Calu3 (cell line): ENCODE measurements at places on chromosomes 1 and 21.

DNA sequence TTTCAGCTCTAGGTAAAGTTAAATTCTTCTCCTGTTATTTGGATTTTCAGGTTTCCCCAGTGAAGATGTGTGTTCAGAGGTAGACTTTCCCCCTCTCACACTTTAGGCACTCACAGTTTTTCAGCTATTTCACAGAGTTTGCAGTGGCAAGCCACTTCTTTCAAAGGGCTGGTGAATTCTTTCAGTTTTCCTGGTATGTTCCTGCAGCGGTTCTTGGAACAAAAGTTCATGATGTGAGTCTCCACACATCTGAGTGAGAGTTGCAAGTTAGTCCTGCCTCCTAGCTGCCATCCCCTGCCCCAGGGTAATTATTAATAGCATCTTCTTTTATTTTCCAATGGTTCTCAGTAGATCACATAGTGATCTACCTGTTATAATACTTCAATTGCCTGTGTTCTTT is 27.3 kb upstream of the CD84 start:
- DNase-seq, result no peak

DNA sequence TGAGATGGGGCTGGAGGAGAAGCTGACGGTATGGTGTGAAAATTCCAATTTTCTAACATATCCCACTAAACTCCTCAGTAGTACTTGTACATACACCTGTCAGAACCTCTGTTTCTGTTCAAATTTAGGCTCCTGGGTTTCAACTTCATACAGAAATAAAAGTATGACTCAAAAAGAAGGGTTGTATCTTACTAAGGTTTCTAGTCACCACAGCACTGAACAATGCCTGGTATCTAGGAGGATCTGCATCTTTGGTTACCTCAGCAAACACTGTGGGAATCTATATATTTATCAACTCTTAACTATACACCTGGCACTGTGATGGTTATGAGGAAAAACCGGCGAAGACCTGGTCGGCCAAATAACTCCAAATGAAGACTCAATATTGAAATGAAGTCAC is 13.8 kb downstream of the RBM34 start:
- DNase-seq, result no peak

DNA sequence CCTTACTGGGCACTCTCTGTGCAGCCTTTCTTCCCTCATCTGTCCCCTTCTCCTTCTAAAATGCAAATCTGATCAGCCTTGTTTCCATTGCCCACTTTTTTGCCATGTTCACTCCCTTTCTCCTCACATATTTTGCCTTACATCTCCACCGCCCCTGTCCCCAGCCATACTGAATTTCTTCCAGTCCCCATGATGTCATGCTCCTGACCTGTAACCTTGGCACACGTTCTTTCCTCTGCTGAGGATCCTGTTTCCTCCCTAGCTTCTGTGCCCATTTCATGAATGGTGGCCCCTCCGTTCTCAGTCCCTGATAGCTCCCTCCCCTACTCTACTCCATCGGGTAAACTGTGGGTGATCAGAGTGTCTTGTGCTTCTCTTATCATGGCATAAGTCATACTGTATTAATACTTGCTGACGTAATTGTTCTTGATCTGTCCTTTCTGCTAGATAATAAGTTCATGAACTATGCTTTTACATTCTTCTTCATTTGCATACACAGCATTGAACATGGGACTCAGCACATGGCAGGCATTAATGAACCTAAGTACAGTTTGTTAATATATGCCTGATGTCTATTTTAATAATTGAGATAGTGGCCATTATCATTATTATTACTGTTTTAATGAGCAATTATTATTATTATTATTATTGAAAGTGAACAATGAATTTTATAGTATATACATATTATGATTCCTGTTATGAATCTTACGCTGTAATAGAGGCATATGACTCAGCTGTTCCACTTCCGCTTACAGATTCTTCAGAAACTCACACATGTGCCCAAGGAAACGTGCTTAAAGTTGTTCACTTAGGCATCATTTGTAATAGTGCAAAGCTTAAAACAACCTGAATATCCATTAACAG is 28.5 kb downstream of the MAP3K21 start:
- DNase-seq, result no peak

DNA sequence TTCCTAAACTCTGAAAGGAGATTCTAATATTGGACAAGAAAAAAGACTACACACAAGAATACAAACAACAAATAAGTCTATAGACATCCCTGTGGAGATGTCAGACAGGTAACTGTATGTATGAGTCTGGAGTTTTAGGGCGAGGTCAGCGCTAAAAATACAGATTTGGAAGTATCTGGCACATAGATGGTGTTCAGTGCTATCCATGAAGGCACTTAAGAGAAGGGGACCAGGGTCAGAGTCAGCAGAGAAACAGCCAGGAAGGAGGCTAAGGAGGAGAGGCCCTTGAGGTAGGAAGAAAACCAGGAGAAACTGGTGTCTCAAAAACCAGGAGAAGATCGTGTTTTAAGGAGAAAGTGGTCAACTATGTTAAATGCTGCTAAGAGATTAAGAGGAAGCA is 18.1 kb downstream of the ZMPSTE24 start:
- DNase-seq, result no peak

DNA sequence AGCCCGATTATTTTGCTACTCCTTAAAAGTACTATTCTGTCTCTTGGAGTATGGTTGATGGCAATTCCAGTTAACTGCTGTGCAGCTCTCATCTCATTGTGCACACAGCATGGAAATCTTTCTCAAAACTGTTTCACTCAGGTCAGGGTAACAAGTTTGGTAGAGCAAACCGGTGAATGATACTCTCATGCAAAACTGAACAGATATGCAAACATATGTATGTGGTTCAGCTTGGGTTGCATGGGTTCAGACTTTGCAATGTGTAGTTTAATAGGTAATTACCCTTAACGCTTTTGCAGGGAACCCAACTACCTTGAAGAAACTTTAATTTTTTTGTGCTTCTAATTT is 2.2 kb downstream of the GADD45A start:
- no peak for DNase-seq

DNA sequence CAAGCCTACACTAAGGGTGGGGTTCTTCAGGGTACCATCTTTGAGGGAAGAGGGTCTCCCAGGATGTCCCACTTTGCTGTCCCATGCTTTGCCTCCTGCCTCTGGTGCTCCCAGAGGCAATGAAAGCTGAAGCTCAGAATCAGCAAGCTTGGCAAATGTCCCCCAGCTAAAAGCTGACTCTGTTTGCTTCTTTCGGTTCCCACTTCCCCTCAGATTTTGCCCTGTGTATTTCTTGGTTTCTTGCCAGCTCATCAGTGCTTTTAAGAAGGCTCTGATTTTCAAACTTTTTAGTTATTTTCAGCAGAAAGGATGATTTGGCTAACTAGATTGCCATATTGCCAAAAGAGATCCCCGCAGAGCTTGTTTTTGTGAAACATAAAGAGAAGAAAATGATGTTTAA is 33.1 kb upstream of the COG2 start:
- no peak for DNase-seq

GRCh38 chr1:47908258-47908657 is 88.9 kb downstream of the TRABD2B start:
- no peak for DNase-seq

GRCh38 chr1:93995837-93996536 is 86.8 kb upstream of the GCLM start:
- DNase-seq, result no peak
